ENCODE measurements at places on chromosomes 12 and 14.

DNA sequence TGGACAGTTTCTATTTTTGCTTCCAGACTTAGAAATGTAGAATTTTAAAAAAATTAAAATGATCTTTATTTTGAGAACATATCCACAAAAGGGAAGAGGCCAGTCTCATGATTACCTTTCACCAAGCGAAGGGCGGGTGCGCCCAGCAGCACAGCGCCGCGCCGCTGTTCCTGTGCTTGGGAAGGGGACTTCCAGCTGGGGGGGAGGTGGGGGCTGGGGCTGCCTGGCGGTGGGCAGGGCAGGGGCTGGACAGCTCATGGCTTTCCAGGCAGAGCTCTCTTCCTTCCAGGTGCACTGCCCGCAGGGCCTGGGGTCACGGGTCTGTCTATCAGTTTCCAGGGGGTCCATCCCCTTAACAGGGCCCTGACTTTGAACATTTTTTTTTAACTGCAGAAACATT, 199.9 kb downstream of the TTC7B start:
- no peak overlapping the region for H3K27ac ChIP-seq
- no peaks in the 10 kb centered on the region for H3K4me1 ChIP-seq
- H3K4me3 ChIP-seq, result no peak overlapping the region
- no peak for DNase-seq
- H3K27me3 ChIP-seq, result no peaks in the 10 kb centered on the region

GRCh38 chr12:102167821-102168604, 29.6 kb downstream of the PMCH start:
- H3K36me3 ChIP-seq, result peaks cover 24% of the 10 kb centered on the region
- no peak for DNase-seq
- H3K4me3 ChIP-seq, result no peak overlapping the region
- H3K27ac ChIP-seq, result peak overlapping the region; percentile 16
- H3K27me3 ChIP-seq, result no peaks in the 10 kb centered on the region

GRCh38 chr12:114780746-114781399, 96.9 kb upstream of the TBX3 start:
- no peak for DNase-seq
- H3K4me1 ChIP-seq, result no peaks in the 10 kb centered on the region
- no peaks in the 10 kb centered on the region for H3K27me3 ChIP-seq

DNA sequence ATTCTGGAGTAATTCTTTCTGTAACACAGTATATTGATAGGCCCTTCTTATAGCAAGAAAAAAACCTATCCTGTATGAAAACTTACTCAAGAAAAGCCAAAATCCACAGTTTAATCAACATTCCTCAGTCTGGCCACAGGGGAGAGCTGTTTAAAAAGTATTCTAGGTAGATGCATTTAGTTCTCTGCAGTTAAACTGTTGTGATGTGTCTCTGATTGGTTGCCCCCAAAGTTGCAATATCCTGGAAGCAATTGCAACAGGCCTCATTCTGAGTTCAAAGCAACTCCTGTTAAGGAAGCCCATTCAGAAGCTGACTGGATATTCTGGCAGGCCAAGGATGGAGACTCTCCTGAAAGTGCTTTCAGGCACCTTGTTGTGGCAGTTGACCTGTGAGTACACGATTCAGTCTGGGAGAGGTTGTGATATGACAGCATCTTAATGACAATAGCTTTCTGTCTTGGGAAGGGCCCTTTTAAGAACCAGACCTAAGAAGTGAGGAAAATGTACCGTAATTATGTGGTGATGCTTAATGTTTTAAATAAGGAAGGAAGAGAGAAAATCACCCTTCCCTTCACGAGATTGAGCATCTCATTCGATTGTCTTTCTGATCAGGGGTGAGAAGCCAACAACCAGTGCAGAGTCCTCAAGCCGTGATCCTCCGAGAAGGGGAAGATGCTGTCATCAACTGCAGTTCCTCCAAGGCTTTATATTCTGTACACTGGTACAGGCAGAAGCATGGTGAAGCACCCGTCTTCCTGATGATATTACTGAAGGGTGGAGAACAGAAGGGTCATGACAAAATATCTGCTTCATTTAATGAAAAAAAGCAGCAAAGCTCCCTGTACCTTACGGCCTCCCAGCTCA, 420.7 kb downstream of the DAD1 start:
- no peaks in the 10 kb centered on the region for H3K27me3 ChIP-seq
- H3K4me3 ChIP-seq, result peak overlapping the region; percentile 76
- no peak for DNase-seq
- peaks cover 10% of the 10 kb centered on the region for H3K4me1 ChIP-seq

DNA sequence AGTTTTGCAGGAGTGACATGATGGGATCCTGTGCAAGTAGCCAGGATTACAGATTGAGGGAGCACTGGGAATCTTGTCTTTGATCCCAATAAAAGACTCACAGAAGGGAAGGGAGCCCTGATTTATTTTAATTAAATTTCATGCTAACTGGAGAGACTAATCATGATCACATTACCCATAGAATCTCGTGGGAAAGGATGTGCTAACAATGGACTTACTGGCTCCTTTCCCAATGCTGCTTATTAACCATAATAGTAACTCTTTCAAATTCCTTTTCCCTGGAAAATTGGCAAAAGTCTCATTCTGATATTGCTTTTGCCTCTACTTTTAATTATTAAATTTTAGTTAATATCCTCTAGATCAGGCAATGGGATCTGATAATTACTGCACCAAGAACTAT, 174.8 kb upstream of the AVPR1A start:
- no peak overlapping the region for H3K27ac ChIP-seq
- no peaks in the 10 kb centered on the region for H3K27me3 ChIP-seq
- no peaks in the 10 kb centered on the region for H3K36me3 ChIP-seq
- no peak for DNase-seq

All from activated CD4-positive, alpha-beta memory T cell treated with anti-CD3 and anti-CD28 coated beads, Interleukin-2, amount 10 ng/mL, durations not matched to agents 7 days and 5 days (primary cell).